Gastrocnemius medialis (tissue), 4 donors: ENCODE measurements at places on chromosomes 16 and 17.

- H3K36me3 ChIP-seq = peaks cover 56% of the 10 kb centered on the region
- H3K4me3 ChIP-seq = no peak overlapping the region
- H3K27me3 ChIP-seq = no peaks in the 10 kb centered on the region
- DNase-seq = no peak
- H3K27ac ChIP-seq = no peak overlapping the region
- H3K4me1 ChIP-seq = no peaks in the 10 kb centered on the region
These were observed 37.9 kb upstream of the ABCA9 start for GRCh38 chr17:69098625-69099024.

DNA sequence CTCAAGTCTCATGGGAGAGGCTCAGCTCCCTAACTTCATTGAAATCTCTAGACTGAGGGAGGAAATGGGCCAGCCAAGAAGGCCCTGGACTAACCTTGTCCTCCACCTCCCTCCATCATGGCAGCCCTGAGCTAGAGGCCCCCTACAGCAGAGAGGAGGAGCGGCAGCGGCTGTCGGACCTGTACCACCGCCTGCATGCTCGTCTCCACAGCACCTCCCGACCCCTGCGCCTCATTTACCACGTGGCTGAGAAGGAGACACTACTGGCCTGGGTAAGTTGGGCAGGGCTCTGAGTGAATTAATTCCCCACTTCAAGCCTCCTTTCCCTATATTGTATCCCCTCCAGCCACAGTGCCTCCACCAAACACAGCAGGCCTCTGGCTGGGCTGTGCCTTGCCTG is 3.8 kb upstream of the SYCE1L start:
- peaks cover 15% of the 10 kb centered on the region for H3K4me1 ChIP-seq
- peaks cover 67% of the 10 kb centered on the region for H3K36me3 ChIP-seq
- no peak overlapping the region for H3K4me3 ChIP-seq
- no peak for DNase-seq

GRCh38 chr16:51630076-51630475 is 479.0 kb upstream of the SALL1 start:
- no peak for DNase-seq
- H3K4me3 ChIP-seq = no peak overlapping the region
- no peaks in the 10 kb centered on the region for H3K27me3 ChIP-seq
- H3K27ac ChIP-seq = no peak overlapping the region

DNA sequence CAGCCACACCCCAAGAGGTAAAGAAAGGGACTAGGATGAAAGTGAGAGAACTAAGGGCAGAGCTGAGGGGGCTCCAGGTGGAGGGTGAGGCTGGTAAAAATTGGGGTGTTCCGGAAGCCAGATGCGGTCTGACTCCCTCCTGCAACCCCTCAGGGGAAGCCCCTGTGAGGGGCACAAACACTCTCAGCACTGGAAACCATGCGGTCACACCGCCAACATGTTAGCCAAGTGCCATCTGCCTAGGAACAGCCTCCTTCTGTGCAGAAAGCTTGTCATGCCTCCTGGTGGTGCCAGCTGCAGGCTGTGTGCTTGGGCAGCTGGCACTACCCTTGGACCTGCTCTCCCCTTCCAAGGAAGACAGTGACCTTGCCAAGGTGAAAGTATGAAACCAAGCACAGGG is 83.5 kb upstream of the RPL38 start:
- H3K36me3 ChIP-seq = no peaks in the 10 kb centered on the region
- peaks cover 8% of the 10 kb centered on the region for H3K27me3 ChIP-seq
- H3K27ac ChIP-seq = no peak overlapping the region
- DNase-seq = no peak
- H3K4me3 ChIP-seq = no peak overlapping the region

DNA sequence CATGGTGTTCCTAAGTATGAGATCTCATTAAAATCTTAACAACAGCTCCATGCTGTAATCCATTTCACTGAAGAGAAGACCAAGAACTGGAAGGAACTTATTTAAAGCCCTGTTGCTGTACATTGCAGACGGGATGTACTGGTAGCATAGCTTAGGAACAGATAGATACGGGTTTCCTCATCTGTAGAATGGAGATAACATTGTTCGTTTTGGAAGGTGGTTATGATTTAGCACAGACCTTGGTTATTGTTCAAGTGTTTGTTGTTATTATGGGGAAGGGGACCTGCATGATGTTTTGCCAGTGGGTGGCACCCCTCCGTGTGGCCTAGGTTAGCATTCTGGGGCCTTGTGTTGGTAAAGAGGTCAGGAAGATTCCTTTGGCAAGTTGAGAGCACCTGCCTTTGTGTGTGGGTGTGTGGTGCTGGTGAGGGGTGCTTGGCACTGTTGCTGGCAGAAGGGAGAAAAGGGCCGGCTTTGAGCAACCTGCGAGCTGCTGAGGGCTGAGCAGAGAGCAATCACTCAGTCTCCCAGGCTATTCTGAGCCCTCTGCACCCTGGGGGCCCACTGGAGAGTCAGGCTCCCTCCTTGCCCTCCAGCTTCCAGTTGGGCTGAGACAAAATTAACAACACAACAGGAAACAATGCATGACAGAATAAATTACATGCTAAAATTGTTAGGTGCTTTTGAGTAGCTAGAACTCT is 2.3 kb downstream of the TAOK2 start:
- H3K4me1 ChIP-seq = peaks cover 28% of the 10 kb centered on the region
- no peak for DNase-seq

- H3K4me1 ChIP-seq = no peaks in the 10 kb centered on the region
- H3K4me3 ChIP-seq = no peak overlapping the region
- no peak for DNase-seq
- no peak overlapping the region for H3K27ac ChIP-seq
- no peaks in the 10 kb centered on the region for H3K27me3 ChIP-seq
- no peaks in the 10 kb centered on the region for H3K36me3 ChIP-seq
These were observed 226.4 kb upstream of the MON1B start for GRCh38 chr16:76964464-76965154.

DNA sequence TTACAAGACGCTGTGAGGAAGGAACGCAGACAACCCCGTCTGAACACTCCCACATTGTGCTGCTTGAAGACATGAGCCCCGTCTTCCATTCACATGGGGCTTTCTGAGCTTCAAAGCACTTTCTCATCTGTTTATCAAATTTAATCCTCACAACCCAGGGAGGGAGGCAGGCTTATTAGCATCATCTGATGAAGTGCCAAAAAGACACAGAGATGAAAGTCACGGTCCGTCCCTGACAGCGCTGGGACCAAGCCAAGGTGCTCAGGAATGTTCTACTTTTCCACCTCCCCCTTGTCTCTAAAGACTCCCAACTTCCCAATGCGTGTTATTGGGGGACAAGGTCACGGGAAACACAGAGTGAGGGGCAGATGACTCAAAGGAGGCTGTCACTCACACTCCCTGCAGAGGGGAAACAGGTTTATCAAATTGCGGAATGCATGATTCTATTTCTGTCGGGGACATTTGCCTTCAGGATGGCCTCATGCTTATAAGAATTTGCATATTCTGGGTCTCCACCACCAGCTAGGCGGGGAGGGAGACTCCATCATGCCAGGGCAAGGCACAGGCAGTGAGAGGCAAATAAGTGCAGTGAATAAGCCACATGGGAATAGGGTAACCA is 10.7 kb downstream of the XYLT1 start:
- H3K27ac ChIP-seq = no peak overlapping the region
- H3K27me3 ChIP-seq = no peaks in the 10 kb centered on the region
- no peak overlapping the region for H3K4me3 ChIP-seq
- no peaks in the 10 kb centered on the region for H3K36me3 ChIP-seq

- H3K4me3 ChIP-seq = no peak overlapping the region
- no peak for DNase-seq
- no peak overlapping the region for H3K27ac ChIP-seq
- H3K36me3 ChIP-seq = peaks cover 80% of the 10 kb centered on the region
- H3K4me1 ChIP-seq = no peaks in the 10 kb centered on the region
These were observed 18.4 kb downstream of the MAP1LC3B start for GRCh38 chr16:87410530-87410929.

GRCh38 chr16:87325423-87325858 is 8.2 kb upstream of the C16orf95 start:
- H3K4me1 ChIP-seq = peaks cover 48% of the 10 kb centered on the region
- peaks cover 19% of the 10 kb centered on the region for H3K36me3 ChIP-seq
- no peak for DNase-seq
- H3K27ac ChIP-seq = peak overlapping the region; percentile 71

DNA sequence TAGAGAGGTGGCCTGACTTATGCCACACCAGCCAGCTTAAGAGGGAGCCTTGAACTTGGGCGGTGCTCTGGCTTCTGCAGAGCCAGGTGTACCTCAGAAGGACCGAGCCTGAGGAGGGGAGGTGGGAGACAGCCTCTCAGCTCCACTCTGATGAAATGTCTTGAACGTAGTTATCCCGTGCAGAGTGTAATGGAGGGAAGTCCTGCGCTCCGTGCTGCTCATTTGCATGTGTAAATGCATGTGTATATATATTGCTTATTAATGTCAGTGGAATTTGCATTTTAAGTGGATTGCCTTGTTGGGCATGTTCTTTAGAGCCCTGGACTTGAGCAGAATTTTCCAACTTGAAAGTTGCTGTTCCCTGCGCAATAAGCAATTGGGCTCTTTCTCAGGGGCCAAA is 264.9 kb upstream of the SDK2 start:
- H3K36me3 ChIP-seq = no peaks in the 10 kb centered on the region
- no peak overlapping the region for H3K4me3 ChIP-seq
- no peaks in the 10 kb centered on the region for H3K27me3 ChIP-seq
